ENCODE measurements at places on chromosomes 7 and 10.

GRCh38 chr10:16408379-16408778 is 28.4 kb upstream of the PTER start:
- DNase-seq, result no peak

- no peak for DNase-seq
Observed at GRCh38 chr10:113687037-113687436, 7.3 kb downstream of the CASP7 start.

DNA sequence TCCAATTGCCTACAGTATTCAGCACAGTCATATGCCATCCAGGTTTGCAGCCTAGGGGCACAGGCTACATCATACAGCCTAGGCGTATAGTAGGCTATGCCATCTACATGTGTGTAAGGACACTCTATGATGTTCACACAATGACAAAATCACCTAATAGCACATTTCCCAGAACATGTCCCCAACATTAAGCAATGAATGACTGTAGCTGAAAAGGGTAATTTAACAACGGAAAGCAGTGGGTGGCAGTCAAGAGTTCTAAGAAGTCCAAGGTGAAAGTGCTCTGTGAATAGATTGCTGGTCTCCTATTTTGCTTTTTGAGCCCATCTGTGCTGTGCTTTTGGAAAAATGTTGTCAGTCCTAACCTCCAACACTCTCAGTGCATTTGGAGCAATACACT is 162.6 kb downstream of the KLF6 start:
- DNase-seq, result no peak

GRCh38 chr10:63711361-63711760 is 190.2 kb downstream of the REEP3 start:
- DNase-seq, result no peak

GRCh38 chr7:16347066-16347826 is 74.1 kb downstream of the CRPPA start:
- DNase-seq, result no peak

GRCh38 chr7:53237344-53237913 is 202.0 kb downstream of the POM121L12 start:
- DNase-seq, result no peak

GRCh38 chr7:140609646-140610045 is 31.0 kb downstream of the DENND2A start:
- no peak for DNase-seq
